ENCODE measurements at places on chromosomes 1 and 21.

GRCh38 chr1:158068918-158069317, 75.5 kb downstream of the KIRREL1 start:
- DNase-seq = no peak

DNA sequence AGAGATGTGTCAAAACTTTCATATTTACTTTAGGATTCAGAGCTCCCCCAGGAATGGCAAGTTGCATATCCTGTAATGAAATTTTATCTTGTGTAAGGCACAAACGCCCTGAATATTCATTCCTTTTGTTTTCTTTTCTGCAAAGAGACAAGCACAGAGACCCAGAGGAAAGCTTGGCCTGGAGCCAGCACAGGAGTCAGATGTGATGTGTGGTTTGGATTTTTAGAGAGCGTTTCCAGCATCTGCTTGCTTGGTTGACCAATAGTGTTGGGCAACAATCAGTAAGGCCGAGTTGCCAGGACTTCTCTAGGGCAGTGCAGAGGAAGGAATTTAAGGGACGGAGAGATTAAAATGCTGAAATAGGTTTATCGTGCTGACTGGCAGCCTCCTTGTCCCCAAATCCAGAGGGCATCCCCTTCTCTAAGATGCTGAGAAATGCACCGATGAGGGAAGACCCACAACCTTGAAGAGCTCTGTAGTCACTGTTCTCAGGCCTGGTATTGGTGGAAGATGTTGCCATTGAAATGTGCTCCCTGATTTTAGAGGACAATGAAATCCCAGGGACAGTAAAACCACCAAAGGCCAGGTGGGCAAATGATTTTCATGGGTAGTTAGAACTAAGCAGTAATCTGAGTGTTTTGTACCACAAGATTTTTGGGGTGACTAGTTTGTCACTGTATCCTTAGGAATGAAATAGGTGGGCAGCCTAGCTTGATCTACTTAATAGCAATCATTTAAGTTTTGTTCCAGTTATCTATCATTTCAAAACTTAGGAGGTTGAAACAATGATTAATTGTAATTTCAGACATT, 37.9 kb upstream of the RHOU start:
- DNase-seq = no peak

DNA sequence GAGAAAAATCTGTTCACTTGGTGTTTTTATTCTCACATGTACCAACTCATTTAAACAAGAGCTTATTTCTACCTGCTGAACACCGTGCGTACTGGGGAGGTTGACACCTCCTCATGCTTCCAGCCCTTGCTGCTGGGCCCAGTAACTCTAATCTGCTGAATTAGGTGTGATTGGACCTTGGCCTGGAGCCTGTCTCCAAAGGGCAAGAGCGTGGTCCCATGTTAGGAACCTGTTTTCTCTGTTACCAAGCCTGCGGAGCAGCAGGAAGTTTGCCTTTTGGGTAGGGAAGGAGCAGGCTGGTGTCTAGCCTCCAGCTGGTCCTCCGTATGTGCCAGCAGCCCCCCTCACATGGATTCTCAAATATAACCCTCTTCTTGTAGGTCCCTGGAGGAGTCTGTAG, 10.9 kb upstream of the SLC27A3 start:
- DNase-seq = no peak

GRCh38 chr1:208256556-208256955, 12.4 kb upstream of the PLXNA2 start:
- no peak for DNase-seq

GRCh38 chr1:53314096-53314495, 13.8 kb downstream of the LRP8 start:
- no peak for DNase-seq

DNA sequence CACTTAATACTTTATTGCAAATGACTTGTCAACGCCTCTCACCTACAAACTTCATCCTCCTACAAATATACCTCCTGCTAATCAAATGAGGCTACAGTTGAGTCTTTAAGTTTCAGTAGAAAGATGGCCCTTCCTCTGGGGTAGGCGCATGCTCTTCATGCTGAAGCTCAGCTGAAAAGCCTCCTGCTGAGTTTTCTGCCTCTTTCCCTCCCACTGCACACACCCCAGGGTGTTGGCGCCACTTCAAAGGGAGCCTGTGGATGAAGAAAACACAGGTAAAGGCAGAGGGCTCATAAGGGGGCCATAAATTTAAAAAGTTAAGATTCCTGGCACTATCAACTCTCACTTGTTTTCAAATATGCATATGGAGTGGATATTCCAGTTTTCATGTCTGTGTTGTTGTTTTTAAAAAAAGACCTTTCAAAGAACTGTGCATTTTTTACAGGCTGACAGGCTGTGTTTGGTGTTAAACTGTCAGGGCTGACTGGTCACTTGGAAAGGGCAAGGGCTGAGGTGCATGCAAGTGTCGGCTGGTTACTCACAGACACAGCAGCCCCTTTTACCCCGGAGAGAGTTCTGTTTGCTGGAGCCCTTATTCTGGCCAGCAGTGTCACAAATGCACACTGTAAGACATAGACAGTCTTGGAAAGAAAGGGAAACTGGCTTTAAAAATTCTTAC, 42.9 kb upstream of the LGALS8 start:
- no peak for DNase-seq

DNA sequence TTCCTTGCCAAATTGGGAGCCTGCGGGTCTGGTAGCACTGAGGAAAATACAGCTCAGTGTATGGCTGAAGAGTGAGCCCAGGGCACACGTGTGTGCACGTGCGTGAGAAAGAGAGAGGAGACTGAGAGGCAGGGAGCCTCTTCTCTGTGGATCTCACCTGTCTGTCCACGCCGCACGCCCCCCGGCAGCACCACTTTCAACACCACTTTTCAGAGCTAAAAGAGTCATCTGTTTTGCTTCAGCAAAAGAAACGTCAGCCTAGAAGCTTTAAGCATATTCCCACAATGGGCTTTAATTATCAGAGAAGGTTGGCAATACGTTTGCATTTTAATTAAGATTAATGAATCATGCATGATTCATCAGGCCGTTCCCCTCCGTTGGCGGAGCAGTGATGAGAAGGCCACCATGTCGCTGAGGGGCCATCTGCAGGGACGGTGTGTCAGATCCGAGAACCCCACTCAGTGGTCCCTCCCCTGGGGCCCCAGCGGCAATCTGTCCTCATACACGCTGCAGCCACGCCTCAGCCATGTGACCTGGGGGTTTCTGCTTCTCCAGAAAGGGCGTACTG, 56.8 kb downstream of the SIK1 start:
- DNase-seq = no peak

DNA sequence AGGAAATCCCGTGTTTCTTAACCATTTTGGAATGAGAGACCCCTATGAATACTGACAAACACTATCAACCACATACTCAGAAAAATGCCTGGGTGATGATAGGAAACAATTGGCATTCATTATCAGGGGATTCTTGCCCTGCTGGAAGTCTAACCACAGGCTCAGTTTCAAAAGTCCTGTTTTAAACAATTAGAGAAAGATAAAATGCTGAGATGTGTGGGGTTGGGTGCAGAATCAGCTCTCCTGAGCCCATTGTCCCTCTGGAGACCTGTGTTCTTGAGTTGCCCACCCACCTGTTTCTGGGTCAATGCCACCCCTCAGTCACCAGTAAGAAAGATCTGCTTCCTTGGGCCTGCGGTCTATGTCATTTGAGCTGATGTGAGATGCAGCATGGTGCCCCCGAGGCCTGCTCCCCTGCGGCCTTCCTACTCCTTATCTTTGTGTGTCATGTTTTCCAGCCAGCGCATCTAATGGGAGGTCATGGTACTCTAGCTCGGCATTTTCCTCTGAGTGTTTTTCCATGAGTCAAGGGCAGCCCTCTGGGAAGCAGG, 130.3 kb upstream of the PLXNA2 start:
- DNase-seq = no peak

GRCh38 chr1:192530254-192530653, 45.3 kb upstream of the RGS1 start:
- DNase-seq = no peak

GRCh38 chr1:198915327-198916231, 276.7 kb downstream of the PTPRC start:
- no peak for DNase-seq

- no peak for DNase-seq
Measured at GRCh38 chr1:150559656-150560010, 10.4 kb downstream of the ADAMTSL4 start.

GRCh38 chr1:171532520-171532919, 47.2 kb downstream of the PRRC2C start:
- DNase-seq = no peak

DNA sequence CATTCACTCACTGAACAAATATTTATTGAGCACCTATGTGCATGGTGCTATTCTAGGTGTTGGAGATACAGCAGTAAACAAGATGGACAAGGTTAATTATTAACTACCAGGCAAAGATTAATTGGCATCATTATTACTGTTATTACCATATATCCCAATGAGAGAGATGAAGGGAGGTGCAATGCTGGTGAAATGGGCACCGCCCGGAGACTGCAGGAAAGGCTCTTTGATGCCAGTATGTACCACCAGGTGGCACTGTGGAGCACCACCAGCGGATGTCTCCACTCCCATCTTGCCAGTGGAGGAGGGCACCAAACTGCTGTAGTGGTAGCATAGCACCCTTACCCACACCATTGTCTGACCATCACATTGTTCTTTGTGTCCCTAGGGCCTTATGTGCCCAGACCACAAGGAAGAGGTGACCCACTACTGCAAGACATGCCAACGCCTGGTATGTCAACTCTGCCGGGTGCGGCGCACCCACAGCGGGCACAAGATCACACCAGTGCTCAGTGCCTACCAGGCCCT, 3.0 kb downstream of the TRIM46 start:
- peak; percentile 45 for DNase-seq

DNA sequence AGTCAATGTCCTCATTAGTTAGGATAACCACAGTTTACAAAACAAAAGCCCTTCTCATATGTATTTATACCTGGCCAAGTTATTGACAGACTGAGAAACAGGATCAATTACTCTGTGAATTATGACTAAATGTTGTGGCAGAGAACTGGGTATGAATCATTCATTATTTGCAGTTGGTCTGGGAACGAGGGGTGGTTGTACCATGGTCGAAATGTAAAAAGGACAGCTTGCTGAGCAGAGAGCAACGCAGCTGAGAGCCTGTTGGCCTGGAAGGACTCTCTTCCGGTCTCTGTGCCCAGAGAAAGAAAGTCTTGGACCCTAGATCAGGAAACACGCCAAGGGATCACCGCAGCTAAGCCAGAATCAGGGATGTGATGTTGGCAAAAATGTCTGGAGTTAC, 169.6 kb downstream of the DISC1 start:
- no peak for DNase-seq

DNA sequence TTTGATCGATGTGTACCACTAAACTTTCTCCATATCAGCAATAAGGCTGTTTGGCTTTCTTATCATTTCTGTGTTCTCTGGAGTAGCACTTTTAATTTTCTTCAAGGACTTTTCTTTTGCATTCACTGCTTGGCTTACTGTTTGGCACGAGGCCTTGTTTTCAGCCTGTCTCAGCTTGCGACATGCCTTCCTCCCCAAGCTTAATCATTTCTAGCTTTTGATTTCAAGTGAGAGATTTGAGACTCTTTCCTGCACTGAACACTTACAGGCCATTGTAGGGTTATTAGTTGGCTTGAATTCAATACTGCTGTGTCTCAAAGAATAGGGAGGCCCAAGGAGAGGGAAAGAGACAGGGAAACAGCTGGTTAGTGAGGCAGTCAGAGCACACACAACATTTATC, 120.6 kb upstream of the KCND3 start:
- DNase-seq = no peak

- no peak for DNase-seq
Measured at GRCh38 chr21:28439788-28440187, 552.9 kb downstream of the LTN1 start.

- DNase-seq = no peak
Measured at GRCh38 chr1:98119796-98120195, 199.0 kb upstream of the DPYD start.

- DNase-seq = no peak
Measured at GRCh38 chr1:27789540-27790041, 16.6 kb downstream of the STX12 start.

All from amygdala (tissue), 56 donors.